Neural crest cell (in vitro differentiated cells): ENCODE measurements at places on chromosomes 6 and 20. TPM values are rescaled to one million over a fixed set of nuclear protein-coding genes. Genes with fewer than 3 reads are reported as not detected.

DNA sequence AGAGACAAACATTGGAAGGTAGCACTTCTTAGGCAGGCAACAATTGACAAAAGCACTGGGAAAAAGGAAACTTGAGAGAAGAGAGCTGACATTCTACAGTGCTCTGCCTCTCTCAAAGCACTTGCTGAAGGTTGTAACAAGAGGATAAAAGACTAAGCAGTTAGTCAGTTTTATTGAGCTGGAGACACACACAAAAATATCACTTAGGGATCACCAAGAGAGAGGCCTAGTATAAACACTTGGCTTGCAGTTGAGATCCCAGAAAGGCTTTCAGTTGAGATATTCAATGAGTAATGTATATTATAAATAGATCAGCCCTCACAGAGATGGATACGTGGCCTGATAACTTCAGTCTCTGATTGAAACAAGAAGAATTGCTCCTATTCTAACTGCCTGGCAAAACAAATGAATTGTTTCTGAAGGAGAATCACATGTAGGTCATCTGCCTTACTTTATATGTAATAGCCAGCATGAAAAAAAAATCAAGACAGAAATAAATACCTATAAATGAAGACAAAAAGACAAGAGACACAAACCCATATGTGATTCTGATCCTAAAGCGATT lies 747.2 kb upstream of the MAN1A1 start:
- no peak for DNase-seq

STAU1 gene
- 102 and 103 TPM in 2 replicates for total RNA-seq

DNA sequence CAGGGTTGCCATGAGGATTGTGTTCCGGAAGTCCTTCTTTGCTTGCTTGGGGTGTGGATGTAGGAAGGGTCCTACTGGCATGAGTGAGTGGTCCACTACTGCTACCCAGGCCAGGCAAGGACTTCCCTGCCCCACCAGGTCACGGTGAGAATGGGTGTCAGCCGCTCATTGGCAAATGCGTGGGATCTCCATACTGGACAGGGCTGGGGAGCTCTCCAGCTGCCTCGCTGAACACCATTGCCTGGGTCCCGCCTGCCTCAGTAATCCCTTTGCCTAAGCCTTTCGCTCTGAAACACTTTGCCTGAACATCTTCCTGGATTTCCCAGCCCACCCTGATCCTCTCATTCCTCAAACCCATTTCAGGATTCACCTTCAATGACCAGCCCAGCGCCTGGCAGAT lies 59.5 kb downstream of the CTCFL start:
- DNase-seq, result no peak

FBXO30 gene
- 12.3 and 12.4 TPM in 2 replicates for total RNA-seq

SEL1L2 gene
- total RNA-seq, result not detected in 2 replicates

- DNase-seq, result no peak
Measured at GRCh38 chr6:118215269-118215668, 308.2 kb downstream of the SLC35F1 start.

TNFRSF6B gene
- not detected in 2 replicates for total RNA-seq
